ENCODE measurements at places on chromosomes 16 and 17.
A peak's percentile ranks its signal among the peaks of the same experiment; 100 is the strongest.

DNA sequence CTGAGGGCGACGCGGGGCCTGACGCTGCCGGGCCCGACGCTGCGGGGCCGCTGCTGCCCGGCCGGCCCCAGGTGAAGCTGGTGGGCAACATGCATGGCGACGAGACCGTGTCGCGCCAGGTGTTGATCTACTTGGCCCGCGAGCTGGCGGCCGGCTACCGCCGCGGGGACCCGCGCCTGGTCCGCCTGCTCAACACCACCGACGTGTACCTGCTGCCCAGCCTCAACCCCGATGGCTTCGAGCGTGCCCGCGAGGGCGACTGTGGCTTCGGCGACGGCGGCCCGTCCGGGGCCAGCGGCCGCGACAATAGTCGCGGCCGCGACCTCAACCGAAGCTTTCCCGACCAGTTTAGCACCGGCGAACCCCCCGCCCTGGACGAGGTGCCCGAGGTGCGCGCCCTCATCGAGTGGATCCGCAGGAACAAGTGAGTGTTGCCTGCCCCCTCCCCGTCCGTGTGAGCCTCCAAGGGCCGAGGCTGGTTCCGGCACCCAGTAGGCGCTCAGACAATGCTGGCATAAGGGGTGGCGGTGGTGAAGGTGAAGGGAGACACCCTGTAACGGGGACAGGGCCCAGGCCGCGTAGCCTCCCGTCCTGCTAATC is 676 bp downstream of the CPD start:
- DNase-seq = no peak

GRCh38 chr16:84084570-84085270 is 32.0 kb downstream of the MBTPS1 start:
- peak; percentile 83 for DNase-seq

DNA sequence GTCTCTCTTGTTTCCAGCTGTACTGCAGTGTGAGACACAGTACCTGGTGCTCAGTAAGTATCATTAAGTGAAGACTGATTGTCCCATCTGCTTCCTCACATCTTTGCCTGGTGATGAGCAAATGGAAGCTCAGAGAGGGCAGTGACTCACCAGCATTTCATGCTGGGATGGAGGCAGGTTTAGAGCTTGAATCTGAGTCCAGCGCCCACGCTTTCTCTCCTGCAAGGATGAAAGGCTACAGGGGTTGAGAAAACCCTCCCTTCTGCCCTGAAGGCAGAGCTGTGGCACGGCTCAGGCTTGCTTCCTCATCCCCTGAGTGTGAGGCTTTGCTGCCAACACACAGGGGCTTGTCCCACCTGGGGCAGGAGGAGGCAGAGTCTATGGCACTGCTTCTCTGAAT is 1.5 kb upstream of the RNF112 start:
- peak; percentile 85 for DNase-seq

- no peak for DNase-seq
These were observed 121.3 kb upstream of the CACNG5 start for GRCh38 chr17:66713533-66714042.

- no peak for DNase-seq
These were observed 5.6 kb upstream of the CCL2 start for GRCh38 chr17:34249478-34249877.

DNA sequence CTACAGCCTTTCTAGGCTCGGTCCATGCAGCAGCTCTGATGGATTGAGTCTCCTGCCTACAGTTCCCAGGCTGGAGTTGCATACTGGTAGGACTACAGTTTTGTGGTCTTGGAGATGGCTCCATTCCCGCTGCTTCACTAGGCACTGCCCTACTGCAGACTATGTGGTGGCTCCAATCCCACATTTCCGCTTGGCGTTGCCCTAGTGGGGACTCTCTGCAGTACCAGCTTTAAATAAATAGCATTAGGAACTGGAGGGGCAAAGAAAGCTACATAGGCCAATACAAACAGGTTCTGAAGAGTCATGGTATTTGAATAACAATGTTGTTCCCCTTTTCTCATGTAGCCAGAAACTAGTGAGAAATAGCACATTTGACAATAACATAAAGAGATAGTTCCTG is 5.4 kb upstream of the GOSR2 start:
- no peak for DNase-seq

- DNase-seq = peak; percentile 5
These were observed 267.9 kb downstream of the CPPED1 start for GRCh38 chr16:12535535-12536411.

GRCh38 chr17:41534899-41535546 is 6.9 kb upstream of the KRT19 start:
- no peak for DNase-seq

DNA sequence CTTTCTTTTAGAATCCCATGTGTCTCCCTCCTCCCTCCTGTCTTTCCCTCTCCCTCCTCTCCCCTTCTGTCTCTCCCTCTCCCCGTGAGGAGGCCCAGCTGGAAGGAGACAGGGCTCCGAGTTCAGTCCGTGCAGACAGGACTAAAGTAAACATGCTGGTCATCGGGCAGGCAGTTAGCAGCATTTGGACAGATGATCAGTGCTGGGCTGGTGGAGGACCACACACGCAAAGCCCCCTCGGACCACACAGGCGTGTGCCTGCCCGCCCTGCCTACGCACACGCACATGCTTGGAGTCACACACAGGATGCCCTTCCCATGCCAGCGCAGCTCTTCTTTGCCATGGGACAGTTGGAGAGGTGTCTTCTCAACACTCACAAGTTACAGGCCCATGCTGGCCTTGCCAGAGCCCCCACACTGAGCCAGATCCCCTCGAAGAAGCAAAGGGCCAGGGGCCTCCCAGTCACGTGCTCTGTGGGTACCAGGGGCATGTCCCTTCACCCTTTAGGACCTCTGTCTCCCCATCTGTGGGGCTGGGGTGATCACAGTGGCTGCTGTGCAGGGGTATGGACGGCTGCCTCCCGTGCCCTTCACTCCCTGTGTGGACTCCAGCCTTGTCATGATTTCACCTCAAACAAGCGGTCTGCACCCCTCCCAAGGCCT is 215.7 kb upstream of the FOXF1 start:
- peak; percentile 30 for DNase-seq

GRCh38 chr17:79806446-79806760 is 9.5 kb upstream of the CBX8 start:
- DNase-seq = no peak

GRCh38 chr16:55297062-55297909 is 26.7 kb upstream of the IRX6 start:
- DNase-seq = no peak

DNA sequence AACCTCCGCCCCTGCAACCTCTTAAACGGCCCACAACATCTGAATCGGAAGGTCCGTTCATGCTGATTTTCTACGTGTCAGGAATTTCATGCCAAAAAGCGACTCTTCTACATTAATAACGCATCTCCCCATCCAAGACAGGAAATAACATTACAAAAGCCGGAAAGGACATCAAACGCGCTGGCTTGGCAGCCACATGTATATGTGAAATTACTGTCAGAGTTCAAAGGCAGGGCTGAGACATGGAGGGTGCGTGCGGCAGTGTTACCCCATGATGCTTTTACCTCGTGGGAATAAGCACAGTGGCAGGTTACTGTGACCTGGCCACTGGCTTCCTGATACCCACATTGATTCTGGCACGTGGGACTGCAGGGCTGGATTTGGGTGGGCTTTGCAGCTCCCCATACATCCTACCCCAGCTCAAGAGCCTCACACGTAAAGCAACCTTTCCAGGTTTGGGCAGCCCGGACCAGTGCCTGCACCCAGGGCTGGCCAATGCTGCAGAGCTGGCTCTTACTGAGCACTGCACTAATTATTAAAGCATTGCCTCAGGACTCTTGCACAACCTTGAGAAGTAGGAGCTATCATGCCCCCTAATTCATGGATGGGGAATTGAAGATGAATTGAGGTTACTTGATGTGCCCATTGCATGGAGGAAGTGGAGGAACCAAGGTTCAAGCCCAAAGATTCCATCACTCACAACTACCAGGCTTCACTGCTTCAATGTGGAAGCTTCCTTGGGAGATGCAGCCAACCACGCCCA is 120.6 kb upstream of the FOXF1 start:
- peak; percentile 71 for DNase-seq

GRCh38 chr16:85447693-85448313 is 165.3 kb upstream of the GSE1 start:
- DNase-seq = no peak

Data from choroid plexus epithelial cell (primary cell).